ENCODE measurements at places on chromosomes 13 and 19.

GRCh38 chr13:110344320-110344719 lies 37.2 kb downstream of the COL4A2 start:
- DNase-seq, result no peak

GRCh38 chr19:40274585-40275544 lies 10.3 kb downstream of the AKT2 start:
- no peak for DNase-seq

DNA sequence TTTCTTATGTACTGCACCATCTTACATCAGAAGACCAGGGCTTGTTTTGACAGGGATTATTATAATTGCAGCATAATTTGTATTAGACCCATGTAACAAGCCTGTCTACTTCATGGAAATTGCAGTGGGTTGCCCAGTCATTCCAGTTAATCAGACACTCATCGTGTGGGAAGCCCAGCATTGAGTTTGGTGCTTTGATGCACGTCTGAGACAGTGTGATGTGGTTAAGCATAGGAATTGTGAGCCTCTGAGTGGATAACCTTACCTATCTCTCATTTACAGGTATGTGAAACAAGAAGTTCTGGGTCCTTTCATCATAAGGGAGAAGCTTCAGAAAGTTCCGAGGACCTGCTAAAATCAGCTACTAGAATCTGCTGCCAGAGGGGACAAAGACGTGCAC lies 12.8 kb downstream of the RGCC start:
- DNase-seq, result no peak

- no peak for DNase-seq
Measured at GRCh38 chr19:12767150-12767549, 8.2 kb downstream of the HOOK2 start.

GRCh38 chr13:110012102-110012739 lies 225.8 kb upstream of the IRS2 start:
- DNase-seq, result peak; percentile 96

GRCh38 chr19:7524992-7525739 lies 2.7 kb downstream of the MCOLN1 start:
- no peak for DNase-seq

GRCh38 chr19:51047031-51047335 lies 12.2 kb upstream of the KLK12 start:
- no peak for DNase-seq

DNA sequence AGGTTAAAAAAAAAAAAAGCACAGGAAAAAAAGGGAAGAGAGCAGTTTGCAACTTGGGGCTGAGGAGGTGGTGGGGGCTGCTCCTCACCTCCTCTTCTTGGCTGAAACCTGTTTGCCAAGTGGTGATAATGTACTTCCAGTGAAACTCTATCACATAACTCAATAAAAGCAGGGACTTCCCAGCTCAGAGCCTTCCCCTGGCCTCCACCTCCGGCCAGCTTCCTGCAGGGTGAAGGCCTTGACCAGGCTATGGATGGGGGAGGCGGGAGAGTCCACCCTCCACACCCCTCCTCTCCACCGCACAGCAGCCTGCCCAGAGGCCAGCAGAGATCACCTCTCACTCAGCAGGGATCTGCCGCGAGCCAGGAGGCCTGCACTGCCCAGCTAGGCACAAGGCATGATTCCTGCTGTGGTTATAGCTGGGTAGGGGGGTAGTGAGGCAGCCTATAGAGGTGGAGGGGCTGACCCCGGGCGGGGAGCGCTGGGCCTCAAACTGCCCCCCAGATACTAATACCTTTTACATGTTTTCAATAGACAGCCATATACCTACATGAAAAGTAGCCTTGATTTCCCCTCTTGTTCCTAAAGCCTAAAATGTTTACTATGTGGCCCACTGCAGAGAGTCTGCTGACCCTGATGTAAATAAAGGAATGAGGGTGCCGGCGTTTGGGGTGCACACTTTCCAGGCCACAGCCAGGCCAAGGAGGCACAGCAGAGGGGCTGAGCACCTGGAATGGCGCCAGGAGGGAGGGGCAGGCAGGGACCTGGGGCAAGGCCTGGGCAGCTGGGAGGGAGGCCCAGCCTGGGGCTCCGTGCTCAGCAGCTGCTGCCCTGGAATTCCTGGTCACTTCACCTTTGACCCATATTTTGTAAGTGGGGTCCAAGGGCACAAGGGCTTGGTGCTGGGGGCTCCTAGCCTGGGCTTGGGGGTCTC lies 10.3 kb downstream of the ZNF787 start:
- DNase-seq, result peak; percentile 73

DNA sequence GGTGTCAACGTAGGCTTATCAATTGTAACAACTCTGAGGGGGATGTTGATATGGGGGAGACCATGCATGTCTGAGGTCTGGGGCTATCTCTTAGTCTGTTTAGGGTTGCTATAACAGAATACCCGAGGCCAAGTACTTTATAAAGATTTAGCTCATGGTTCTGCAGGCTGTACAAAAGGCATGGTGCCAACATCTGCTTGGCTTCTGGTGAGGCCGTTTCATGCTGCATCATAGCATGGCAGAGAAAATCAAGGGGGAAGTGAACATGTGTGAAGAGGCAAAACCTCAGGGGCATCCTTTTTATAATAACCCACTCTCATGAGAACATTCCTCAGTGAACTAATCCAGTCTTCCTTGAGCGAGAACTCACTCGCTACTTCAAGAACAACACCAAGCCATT lies 353.8 kb downstream of the ENOX1 start:
- DNase-seq, result no peak
